ENCODE measurements at places on chromosomes 11 and 22. TPM values are rescaled to one million over a fixed set of nuclear protein-coding genes. Genes with fewer than 3 reads are reported as not detected.

CSTPP1 gene
- 12.8 TPM for total RNA-seq

GRCh38 chr11:5303626-5304025 lies 1.9 kb upstream of the OR51B4 start:
- DNase-seq: no peak

CENATAC gene
- total RNA-seq: 114 TPM

DNA sequence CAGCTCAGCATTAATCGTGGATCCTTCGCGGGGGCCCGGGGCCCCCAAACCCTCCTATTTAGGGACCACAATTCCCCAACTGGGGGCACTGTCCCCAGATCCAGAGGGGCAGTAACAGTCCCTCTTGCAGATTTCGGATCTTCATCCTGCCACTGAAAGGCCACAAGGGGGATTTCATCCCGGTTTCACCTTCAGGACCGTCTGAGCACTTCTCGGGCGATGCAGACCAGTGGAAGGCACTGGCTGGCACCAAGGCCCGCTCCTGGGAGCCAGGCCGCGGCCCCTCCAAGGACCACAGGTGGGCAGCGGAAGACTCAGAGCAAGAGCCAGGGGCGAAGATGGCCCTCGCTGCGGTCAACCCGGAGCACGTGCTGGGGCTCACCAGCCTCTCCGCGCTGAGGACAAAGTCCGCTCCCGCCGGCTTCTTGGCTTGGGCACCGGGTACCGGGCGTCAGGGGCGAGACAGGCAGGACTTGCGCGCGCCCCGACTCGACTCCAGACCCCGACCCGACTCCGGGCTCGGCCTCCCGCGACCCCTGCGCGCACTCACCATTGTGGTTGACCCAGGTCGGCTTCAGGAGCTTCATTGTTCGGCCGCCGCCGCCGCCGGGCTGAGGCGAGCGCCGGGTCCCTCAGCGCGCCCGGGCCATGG lies 517 bp downstream of the HIRA start:
- DNase-seq: peak; percentile 26

TEX12 gene
- total RNA-seq: 0.29 TPM

MPZL3 gene
- total RNA-seq: 29.9 TPM

- DNase-seq: no peak
These were observed at the start of gene NPAS4 for GRCh38 chr11:66420671-66421476. TSS of gene NPAS4 (plus strand) at chr11:66421035. CDS start at chr11:66421180, 145 bp downstream.

OR10G7 gene
- total RNA-seq: not detected

Measured in CD4-positive, alpha-beta memory T cell (primary cell).